ENCODE measurements at places on chromosomes 7 and 10. TPM values are rescaled to one million over a fixed set of nuclear protein-coding genes. Genes with fewer than 3 reads are reported as not detected.

- H3K27me3 ChIP-seq = no peaks in the 10 kb centered on the region
- peak overlapping the region; percentile 51 for H3K4me3 ChIP-seq
- H3K27ac ChIP-seq = peak overlapping the region; percentile 41
These were observed 163.7 kb upstream of the AHR start for GRCh38 chr7:17134786-17135185.

DNA sequence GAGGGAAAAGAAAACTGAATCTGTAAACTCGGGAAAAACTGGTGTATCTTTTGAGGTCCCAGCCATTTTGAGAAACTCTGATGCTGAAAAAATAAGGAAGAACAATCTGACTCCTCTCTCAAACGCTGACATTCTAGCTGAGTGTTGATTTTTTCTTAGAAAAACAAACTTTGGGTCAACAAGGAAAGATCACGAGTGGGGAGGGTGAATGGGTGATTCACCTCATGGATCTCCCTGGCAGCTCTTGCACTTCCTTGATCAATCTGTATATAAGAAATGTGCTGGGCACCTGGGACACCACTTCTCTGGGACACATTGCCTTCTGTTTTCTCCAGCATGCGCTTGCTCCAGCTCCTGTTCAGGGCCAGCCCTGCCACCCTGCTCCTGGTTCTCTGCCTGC lies at the start of gene PIP:
Gene PIP, plus strand, starts transcription at position 297 of the 400 bp plus-strand sequence. Its CDS starts 40 bp downstream, at position 337.
- H3K27ac ChIP-seq = no peak within 1 kb of the TSS
- no peak within 1 kb of the TSS for H3K4me3 ChIP-seq
- H3K27me3 ChIP-seq = peaks cover 53% of the 10 kb centered on the region
- no peaks in the 10 kb centered on the region for H3K4me1 ChIP-seq

DNA sequence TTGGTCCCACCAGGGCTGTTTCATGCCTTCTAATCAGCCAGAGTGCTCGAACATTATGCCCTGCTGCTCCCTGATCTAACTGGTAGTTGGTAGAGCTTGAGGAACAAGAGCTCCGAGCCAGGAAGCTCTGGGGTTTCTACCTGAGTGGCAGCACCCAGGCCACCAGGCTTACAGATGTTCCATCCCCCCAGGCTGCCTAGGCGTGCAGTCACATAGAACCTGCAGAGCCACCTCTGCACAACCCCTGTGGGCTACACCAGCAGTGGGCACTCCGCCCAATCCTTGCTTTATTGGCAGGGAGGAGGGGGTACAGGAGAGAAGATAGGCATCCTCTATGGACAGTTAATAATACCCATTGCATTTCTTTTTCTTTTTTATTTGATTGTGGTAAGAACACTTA lies 21.8 kb downstream of the MAP3K8 start:
- H3K27ac ChIP-seq = peak overlapping the region; percentile 20
- peaks cover 95% of the 10 kb centered on the region for H3K36me3 ChIP-seq
- peak overlapping the region; percentile 48 for H3K4me3 ChIP-seq
- peaks cover 13% of the 10 kb centered on the region for H3K4me1 ChIP-seq
- peak; percentile 46 for ATAC-seq

The BTBD16 gene
- total RNA-seq = not detected

GRCh38 chr10:31152421-31153135 lies 120.9 kb upstream of the ZNF438 start:
- H3K27me3 ChIP-seq = no peaks in the 10 kb centered on the region
- H3K27ac ChIP-seq = no peak overlapping the region
- H3K36me3 ChIP-seq = no peaks in the 10 kb centered on the region
- no peaks in the 10 kb centered on the region for H3K4me1 ChIP-seq
- no peak overlapping the region for H3K4me3 ChIP-seq

The ADCY1 gene
- 6.3 TPM for total RNA-seq

The UCMA gene
- not detected for total RNA-seq

DNA sequence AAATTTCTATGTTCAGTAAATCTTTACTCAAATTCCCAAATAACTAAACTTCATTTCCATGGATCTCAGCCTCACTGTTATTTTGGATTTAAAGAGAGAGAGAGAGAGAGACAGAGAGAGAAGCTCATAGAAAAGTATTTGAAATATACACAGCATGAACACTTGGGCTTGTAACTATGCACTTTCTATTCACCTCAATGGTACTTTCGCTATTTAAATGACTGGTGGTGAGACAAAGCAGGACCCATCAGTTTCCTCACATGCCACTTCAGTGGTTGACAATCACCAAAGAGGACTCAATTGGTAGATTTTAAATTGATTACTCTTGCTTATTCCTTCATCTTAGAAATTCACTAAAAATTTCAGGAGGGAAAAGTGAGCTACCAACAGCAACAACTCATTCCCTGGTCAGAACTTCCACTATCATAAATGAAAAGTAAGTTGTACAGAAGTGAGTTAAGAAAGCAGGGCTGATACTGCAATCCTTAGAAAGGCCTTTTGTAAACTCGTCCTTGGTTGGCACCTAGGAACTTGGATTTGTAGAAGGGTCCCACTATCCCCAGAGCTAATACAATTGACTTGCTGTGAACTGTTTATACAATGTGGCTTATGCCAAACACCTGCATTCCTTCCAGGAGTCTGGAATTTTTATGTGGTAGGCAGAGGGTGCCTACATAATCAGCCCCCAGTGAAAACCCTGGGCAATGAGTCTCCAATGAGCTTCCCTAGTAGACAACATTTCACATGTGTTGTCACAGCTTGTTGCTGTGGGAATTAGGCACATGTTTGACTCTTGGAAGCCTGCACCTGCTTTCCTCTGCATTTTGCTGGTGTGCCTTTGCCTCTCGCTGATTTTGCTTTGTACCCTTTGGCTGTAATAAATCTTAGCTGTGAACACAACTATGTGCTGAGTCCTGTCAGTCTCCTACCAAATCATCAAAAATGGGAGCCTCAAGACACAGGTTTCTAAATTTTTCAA lies 10.8 kb downstream of the ERLIN1 start:
- peaks cover 27% of the 10 kb centered on the region for H3K4me1 ChIP-seq
- ATAC-seq = peak; percentile 98
- peak overlapping the region; percentile 53 for H3K4me3 ChIP-seq
- peaks cover 87% of the 10 kb centered on the region for H3K36me3 ChIP-seq

DNA sequence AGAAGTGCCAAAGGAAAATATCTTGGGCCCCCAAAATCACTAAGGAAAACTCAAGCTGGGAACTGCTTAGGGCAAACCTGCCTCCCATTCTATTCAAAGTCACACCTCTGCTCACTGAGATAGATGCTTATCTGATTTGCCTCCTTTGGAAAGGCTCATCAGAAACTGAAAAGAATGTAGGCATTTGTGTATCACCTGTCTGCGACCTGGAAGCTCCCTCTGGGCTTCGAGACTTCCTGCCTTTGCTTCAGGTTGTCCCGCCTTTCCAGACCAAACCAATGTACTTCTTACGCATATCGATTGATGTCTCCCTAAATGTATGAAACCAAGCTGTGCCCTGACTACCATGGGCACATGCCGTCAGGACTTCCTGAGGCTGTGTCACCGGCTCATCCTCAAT lies 14.5 kb upstream of the LRRC72 start:
- H3K27me3 ChIP-seq = peaks cover 5% of the 10 kb centered on the region
- H3K4me1 ChIP-seq = no peaks in the 10 kb centered on the region

The OR2A12 gene
- total RNA-seq = not detected

All from activated T-helper 17 cell treated with anti-CD3 and anti-CD28 coated beads, Interleukin-2, amount 50 U/mL, for 72 hours (primary cell).